C1 segment of cervical spinal cord (tissue), 14 donors: ENCODE measurements at places on chromosomes 5 and 9.

- DNase-seq, result no peak
Observed at GRCh38 chr5:119032656-119033055, 38.2 kb upstream of the DMXL1 start.

GRCh38 chr9:133945314-133945975, 46.7 kb downstream of the VAV2 start:
- DNase-seq, result no peak

GRCh38 chr5:16666883-16667398, 50.1 kb upstream of the RETREG1 start:
- no peak for DNase-seq

GRCh38 chr5:72308853-72309191, 11.2 kb downstream of the MRPS27 start:
- no peak for DNase-seq

- DNase-seq, result no peak
Observed at GRCh38 chr9:16103620-16104397, 551.0 kb downstream of the CCDC171 start.
